ENCODE measurements at places on chromosomes 5 and 9.

- DNase-seq, result no peak
Measured at GRCh38 chr5:135174315-135175096, 140.5 kb upstream of the PITX1 start.

DNA sequence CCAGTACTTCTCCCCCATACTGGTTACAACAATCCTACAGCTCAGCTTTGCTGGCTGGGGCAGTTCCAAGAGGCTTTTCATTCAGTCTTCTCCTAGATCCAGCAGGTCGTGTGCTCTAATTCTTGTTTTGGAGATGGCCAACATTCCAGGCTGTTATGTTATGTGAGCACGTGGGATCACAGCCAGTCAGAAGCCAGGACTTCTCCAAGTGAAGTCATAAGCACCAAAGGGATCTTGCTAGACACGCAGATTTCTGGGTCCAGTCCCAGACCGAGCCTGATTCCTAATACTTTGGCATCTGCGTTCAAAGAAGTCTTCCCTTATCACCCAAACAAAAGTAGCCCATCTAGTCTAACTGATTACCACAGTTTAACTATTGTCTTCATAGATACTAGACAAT, 1.4 kb upstream of the LARP1 start:
- DNase-seq, result peak; percentile 48

DNA sequence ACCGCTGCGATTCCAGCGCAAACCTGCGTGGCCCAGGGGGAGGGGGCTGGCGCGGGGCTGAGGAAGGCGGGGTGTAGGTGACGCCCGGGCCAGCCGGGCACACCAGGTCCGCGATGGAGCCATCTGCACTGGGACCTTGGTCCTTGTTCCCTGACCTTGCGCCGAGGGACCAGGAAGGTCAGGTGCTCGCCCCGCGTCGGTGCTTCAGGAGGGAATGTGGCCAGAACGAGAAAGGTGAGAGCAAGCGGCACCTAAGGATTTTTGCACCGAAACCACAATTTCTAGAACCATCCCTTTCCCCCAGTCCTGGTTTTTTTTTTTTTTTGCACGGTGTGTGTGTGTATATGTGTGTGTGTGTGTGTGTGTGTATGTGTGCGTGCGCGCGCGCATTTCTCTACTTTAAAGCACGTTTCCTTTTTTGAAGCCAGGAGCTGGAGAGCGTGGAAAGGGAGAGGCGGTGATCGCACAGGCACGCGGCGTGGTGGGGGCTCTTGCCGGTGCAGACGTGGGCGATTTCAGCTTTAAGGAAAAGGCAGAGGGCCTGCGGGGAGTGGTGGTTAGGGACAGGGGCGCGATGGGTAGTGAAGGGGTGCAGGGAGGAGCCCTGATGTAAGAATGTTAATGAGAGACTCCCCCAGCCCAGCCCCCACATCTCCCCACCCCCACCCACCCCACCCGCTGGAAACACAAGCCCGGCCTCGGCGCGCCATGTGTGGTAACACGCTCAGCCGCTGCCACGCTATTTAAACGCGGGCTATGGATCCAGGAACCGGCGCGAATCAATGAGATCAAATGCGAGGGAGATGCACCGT, at the start of gene NPR3:
TSS of gene NPR3 (plus strand) at position 772 of the 812 bp plus-strand sequence. CDS start 456 bp downstream, outside the sequence.
- DNase-seq, result no peak

GRCh38 chr5:124912638-124913328, 166.3 kb upstream of the ZNF608 start:
- peak; percentile 32 for DNase-seq

DNA sequence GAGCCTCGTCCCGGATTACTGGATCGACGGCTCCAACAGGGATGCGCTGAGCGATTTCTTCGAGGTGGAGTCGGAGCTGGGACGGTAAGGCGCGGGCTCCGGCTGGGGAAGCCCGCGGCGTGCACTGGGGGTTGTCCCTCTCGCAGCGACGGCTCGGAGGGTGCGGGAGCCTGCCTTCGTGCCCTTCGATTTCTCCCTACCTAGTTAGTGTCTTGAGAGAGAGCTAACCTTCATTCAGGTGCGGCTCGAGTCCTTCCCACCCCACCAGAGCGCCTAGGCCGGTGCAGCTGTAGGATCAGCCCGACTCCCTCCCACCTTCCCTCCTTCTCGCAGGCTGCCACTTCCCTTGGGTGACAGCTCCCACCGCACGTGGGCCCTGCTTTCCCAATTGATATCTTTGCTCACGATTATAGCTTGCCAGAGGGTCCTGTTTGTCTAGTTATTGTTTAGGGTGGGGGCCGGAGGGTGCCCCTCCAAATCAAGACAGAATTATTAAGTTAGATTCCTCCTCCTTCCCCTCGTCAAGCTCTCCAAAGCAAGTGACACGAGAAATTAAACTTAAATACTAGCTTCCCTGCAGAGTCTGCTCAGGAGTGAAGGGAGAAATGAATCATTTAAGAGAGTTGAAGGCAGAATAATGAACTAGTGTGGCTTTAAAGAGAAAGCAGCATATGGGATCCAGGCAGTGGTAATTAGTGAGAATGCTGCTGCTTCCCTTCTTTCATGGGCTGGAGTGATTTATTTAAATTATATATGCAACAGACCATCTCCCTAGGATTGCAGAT, 569 bp downstream of the CAMK4 start:
- DNase-seq, result no peak

GRCh38 chr9:85115473-85115872, 445.9 kb downstream of the NTRK2 start:
- DNase-seq, result no peak

GRCh38 chr5:106827061-106827460, 843.7 kb downstream of the EFNA5 start:
- no peak for DNase-seq

DNA sequence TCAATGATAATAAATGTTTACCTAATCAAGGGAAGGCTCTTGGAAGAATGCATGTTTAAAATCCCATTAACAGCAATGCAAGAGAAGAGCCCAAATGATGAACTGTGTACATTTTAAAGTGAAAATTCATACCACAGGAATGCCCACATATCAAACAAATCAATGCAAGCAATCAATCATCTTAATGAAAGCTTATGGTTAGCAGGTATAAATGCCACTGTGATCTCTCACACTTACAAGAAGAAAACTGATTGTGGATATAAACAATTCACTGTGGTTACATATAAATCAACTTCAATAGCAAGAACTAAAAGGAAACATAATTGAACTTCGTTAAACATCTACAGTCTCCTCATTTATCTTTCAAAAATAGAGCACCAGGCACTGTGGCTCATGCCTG, 161.0 kb upstream of the RORB start:
- no peak for DNase-seq

DNA sequence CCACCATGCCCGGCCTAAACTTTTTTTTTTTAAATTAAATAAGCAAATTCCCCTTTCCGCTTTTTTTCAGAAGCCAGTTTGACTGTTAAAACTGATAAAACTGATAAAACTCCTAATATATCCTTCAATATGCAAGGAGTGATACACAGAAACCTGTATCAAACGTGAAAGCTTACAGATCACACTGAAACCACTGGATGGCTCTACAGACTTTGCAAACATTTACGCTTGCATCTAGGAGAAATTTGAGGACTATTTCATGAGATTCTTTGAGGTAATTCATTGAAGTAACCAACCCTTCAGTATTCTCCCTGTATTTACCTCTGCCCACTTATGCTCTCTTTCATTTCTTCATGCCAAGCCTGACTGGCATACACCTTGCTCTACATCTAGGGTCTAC, 40.6 kb upstream of the CHD1 start:
- DNase-seq, result no peak

GRCh38 chr5:101160002-101160401, 256.9 kb upstream of the ST8SIA4 start:
- peak; percentile 91 for DNase-seq

- DNase-seq, result no peak
Measured at GRCh38 chr9:77806741-77807140, 158.6 kb upstream of the GNA14 start.

- no peak for DNase-seq
Measured at GRCh38 chr5:13975246-13975645, 30.8 kb upstream of the DNAH5 start.

DNA sequence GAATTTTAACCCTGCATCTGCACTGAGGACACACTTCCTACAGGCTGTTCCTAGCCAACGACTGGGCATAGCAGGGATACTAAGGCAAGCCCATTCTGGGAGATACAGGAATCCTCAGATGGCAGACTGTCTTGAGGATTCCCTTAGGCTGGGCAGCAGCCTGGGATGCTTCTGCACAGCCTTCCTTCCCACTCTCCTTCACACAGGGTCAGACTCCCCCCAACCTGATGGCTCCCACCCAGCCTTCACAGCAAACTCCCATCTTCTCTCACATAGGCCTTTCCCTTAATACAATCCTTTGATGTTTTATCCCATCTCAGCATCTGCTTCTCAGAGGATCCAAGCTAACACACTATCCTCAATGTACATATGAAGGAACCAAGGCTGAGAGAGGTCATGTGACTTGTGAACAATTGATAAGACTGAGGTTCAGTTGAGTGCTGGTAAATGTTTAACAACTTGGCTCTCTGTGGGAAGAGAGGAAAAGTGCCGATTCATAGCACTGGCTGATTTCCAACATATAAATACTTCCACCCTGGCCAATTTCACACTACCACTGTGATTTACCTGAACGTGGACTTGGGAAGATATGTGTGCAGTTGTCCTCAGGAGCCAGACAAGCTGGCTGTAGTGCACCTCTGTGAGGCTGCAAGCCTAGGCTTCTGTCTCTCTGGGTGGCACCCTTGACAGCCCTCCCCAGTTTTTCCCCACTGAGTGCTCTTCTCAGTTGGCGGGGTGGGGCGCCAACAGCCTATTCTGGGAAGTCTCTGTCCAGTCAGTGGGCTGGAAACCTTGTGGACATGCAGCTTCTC, 120.2 kb upstream of the TRIM32 start:
- no peak for DNase-seq

DNA sequence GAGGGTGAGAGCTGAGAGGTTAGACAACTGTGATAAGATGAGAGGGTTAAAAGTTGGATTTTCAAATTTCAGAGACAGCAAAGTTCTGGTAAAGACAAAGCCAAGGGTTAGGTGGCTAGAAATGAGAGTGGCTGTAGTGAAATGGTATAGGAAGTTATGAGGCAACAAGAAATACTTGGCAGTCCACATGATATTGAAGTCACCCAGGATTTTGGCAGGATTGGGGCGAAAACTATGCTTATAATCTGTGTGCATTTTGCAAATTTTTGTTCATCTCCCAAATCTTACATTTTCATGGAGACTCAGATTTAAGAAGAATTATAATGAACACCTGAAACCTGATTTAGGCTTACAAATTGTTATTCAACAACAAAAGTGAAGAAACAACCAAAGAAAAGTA, 35.6 kb downstream of the C9 start:
- no peak for DNase-seq

DNA sequence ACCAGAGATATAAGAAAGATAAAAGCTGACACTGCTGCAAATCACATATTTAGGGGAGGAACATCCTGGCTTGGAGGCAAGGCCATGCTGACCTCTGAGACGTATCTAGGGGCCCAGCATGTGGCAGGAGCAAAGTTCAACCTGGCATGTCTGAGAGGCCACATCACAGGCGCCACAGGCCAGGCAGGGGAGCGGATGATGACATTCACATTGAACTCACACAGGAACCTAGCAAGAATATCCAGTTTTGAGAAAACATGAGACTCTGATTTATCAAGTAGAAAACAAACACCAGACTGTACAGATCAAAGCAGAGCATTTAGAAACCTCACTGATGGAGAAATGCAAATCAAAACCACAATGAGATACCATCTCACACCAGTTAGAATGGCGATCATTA, 64.2 kb upstream of the STK32A start:
- DNase-seq, result no peak

- peak; percentile 30 for DNase-seq
Measured at GRCh38 chr5:121630402-121630801, 221.3 kb upstream of the FTMT start.

DNA sequence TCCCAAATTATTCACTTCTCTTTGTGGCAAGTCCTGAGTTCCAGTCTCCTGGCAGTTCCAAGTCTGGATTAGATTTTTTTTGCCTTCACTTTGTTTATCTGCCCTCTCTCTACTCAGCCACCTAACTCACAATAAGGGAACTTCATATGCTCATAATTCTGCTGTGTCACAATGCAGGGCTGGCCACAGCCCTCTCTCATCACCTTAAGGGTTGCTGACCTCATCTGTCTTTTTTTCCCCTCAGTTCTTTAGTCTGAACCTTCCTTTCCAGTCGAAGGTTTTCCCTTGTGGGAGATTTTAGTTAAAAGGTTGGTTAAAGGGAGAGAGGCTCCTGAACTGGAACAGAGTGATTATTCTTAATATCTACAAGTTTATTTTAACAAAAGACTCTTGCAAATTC, 4.1 kb downstream of the BAG1 start:
- DNase-seq, result no peak

DNA sequence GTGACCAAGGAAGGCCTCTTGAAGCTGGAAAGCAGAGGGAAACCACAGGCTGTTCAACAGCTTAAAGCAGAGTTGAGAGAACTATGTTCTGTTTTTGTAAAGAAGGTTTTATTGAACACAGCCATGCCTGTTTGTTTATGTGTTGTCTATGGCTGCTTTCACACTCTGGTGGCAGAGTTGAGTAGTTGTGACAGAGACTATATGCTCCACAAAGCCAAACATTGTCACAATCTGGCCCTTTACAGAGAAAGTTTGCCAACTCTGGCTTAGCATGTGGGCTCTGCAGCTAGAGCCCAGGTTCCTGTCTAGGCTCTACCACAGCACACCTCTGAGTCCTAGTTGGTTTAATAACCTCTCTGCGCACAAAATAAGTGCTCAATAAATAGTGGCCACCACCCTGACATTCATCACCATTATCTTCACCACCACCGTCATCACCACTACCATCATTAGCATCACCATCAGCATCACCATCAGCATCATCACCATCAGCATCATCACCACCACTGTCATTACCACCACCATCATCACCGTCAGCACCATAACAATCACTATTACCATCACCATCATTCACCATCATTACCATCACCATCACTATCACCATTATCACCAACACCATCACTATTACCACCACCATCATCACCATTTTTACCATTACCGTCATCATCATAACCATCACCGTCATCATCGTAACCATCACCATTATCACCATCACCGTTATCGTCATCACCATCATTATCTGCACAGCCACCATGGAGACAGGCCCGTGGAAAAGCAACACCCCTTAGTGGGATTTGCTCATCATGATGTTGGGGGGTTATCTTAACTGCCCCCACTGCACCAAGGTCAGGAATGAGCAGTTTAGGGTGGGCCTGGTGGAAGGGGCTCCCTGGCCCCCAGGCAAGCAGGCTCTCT, 18.3 kb downstream of the AKNA start:
- DNase-seq, result no peak

GRCh38 chr9:108543251-108543778, 312.5 kb downstream of the ACTL7B start:
- no peak for DNase-seq

DNA sequence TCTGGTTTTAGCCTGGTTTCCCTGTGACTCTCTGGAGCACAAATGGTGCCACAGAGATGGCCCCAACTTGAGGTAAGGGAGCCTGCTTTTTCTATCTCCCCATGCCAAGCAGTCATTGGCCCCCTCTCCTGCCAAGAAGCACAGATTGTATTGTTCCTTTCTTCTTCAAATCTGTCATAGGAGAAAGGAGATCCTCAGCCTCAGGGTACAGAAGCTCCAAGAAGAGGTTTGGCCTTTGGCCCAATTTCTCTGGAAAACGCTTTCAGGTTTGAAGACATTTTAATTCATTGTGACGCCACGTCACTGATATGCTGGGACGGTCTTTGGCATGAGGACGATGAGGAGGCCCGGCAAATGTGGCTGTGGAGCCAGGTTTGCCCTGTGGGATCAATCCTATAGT, 29.2 kb upstream of the PANK3 start:
- DNase-seq, result no peak

GRCh38 chr5:322281-322941, 897 bp downstream of the AHRR start:
- DNase-seq, result no peak

- no peak for DNase-seq
Measured at GRCh38 chr9:130433168-130433946, 11.4 kb upstream of the ASS1 start.
